Activated CD8-positive, alpha-beta T cell treated with anti-CD3 and anti-CD28 coated beads for 36 hours (primary cell): ENCODE measurements at places on chromosomes 4 and X. TPM values are rescaled to one million over a fixed set of nuclear protein-coding genes. Genes with fewer than 3 reads are reported as not detected.

Gene OR13H1
- total RNA-seq, result not detected

Gene CLDN24
- total RNA-seq, result not detected

GRCh38 chrX:118631586-118631985 is 95.8 kb upstream of the IL13RA1 start:
- H3K27me3 ChIP-seq, result no peaks in the 10 kb centered on the region
- no peak for DNase-seq
- H3K4me3 ChIP-seq, result no peak overlapping the region

DNA sequence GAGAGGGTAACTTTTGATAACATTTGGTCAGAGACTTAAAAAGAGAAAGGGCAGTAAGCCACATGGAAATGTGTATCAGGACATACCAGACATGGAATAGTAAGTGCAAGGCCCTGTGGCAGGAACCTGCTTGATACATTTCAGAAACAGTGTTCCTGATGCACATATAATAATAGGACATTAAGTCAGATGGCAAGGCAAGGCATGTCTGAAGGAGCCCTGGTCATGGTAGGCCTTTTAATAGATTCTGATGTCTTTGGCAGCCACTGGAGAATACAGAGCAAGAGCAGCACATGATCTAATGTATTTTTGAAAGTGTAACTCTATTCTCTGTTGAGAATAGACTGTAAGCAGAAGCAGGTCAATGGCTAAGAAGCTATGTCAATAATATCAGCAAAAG is 279.7 kb downstream of the CAMK2D start:
- DNase-seq, result no peak
- no peak overlapping the region for H3K27ac ChIP-seq
- no peaks in the 10 kb centered on the region for H3K27me3 ChIP-seq
- no peak overlapping the region for H3K4me3 ChIP-seq
- peaks cover 11% of the 10 kb centered on the region for H3K4me1 ChIP-seq
- peaks cover 63% of the 10 kb centered on the region for H3K36me3 ChIP-seq

DNA sequence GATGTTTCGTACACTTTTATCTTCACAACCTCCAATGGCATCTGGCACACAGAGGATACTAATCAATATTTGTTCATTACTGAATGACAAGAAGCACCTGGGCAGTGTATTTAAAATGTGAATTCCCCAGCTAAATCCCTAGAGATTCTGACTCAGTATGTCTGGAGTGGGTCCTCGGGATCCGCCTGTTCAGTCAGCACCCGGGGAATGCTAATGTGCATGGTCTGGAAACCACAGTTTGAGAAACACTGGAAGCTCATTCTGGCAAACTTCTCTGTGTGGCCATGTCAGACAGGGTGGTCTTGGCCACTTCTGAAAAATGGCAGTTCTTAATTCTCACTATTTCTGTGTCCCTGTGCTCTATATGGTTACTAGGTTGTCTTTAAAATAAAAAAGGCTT is 138.8 kb upstream of the VCX start:
- no peaks in the 10 kb centered on the region for H3K27me3 ChIP-seq
- no peak for DNase-seq
- no peak overlapping the region for H3K27ac ChIP-seq
- H3K4me1 ChIP-seq, result no peaks in the 10 kb centered on the region

- no peak overlapping the region for H3K4me3 ChIP-seq
- no peaks in the 10 kb centered on the region for H3K36me3 ChIP-seq
- peaks cover 3% of the 10 kb centered on the region for H3K4me1 ChIP-seq
- H3K27me3 ChIP-seq, result no peaks in the 10 kb centered on the region
Measured at GRCh38 chrX:118212817-118213183, 96.2 kb upstream of the KLHL13 start.

- no peak for DNase-seq
- H3K27me3 ChIP-seq, result no peaks in the 10 kb centered on the region
- H3K4me3 ChIP-seq, result no peak overlapping the region
- H3K4me1 ChIP-seq, result peaks cover 14% of the 10 kb centered on the region
- no peak overlapping the region for H3K27ac ChIP-seq
Measured at GRCh38 chr4:26607776-26608175, 23.9 kb downstream of the TBC1D19 start.

- H3K4me1 ChIP-seq, result no peaks in the 10 kb centered on the region
- H3K27me3 ChIP-seq, result peaks cover 8% of the 10 kb centered on the region
- H3K27ac ChIP-seq, result no peak overlapping the region
- no peak overlapping the region for H3K4me3 ChIP-seq
Measured at GRCh38 chr4:101857176-101857575, 66.6 kb downstream of the BANK1 start.
